Amygdala (tissue), 56 donors: ENCODE measurements at places on chromosomes 5 and 9.

DNA sequence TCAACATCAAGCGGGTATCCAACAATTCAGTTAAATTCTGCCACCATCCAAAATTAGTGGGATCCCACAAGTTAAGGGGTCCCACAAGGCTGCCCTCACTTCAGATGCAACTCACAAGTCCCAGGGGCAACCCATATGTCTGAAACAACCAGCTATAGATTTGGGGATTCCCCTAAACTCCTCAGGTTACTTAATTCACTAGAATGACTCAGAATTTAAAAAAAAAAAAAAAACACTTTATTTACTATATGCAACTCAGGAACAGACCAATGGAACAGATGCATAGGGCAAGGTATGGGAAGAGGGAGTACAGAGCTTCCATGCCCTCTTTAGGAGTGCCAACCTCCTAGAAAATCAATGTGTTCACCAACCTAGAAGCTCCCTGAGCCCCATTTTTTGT lies 15.1 kb downstream of the AUH start:
- DNase-seq = no peak

DNA sequence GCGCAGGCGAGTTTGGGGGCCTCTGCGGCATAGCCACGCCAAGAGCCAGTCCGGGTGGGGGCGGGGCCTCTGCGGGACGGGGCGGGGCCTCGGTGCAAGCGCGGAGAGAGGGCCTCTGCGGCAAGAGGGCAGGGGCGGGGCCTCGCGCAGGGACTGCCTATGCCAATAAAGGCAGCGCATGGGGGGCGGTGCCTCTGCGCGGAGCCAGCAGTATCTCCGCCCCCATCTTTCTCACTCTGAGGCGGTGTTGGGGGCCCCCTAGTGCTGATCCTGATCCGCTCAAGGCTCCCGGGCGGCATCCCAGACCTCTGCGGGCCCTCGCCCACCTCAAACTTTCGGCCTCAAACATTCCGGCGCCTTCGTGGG lies 9.2 kb upstream of the GPRIN1 start:
- DNase-seq = peak; percentile 80

DNA sequence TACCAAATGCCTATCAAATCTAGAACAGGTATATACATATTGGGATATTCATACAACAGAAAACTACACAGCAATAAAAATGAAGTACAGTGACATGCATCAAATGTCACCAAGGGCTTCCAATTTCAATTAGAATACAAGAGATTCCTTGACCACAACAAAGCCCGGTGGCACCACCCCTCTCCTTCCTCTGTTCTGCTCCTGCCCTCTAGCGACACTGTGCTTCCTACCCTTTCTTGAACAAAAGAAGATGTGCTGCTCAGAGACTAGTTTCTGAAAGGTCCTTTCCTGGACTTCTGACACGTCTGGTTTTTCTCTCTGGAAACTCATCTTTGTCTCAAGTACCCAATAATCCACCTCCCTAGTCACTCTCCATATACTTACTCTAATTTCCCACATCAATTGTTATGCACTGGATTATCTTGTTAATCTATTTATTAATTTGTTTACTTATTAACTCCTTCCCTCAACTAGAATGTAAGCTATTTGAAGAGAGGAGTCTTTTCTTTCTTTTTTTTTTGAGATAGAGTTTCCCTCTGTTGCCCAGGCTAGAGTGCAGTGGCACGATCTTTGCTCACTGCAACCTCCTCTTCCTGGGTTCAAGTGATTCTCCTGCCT lies 70.4 kb upstream of the CTSV start:
- DNase-seq = no peak

- DNase-seq = no peak
These were observed 2.7 kb upstream of the LHX2 start for GRCh38 chr9:124008694-124009530.

DNA sequence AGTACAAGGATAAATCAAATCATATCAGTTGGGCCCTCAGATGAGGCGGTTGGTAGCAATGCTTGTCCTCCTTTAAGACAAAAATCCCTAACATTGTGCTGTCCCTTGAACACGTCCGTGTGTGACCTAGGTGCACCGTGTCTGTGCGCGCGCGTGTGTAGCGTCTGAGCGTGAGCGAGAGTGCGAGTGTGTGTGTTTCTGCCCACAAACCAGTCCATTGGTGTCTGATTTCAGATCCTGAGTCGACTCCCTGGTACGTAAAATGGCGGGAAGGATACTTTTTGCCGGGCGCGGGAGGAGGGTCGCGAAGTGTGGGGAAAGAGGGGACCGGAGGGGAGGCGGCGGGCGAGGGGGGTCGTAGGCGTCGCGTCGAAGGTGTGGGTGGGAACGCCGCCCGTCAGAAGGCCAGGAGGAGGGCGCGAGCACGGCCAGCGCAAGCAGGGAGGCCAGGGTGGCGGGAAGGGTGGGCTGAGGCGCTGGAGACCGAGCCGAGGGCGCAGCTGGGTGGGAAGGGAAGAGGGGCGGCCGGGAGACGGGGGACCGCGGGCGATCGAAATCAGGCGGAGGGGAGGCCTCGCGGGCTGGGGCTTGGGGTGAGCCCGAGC lies 8.9 kb downstream of the OTP start:
- DNase-seq = no peak

GRCh38 chr9:37229455-37229854 lies 109.1 kb downstream of the ZCCHC7 start:
- DNase-seq = no peak
